ENCODE measurements at places on chromosomes 5 and 9.

- no peak for DNase-seq
Measured at GRCh38 chr5:132065951-132066701, 5.7 kb downstream of the IL3 start.

DNA sequence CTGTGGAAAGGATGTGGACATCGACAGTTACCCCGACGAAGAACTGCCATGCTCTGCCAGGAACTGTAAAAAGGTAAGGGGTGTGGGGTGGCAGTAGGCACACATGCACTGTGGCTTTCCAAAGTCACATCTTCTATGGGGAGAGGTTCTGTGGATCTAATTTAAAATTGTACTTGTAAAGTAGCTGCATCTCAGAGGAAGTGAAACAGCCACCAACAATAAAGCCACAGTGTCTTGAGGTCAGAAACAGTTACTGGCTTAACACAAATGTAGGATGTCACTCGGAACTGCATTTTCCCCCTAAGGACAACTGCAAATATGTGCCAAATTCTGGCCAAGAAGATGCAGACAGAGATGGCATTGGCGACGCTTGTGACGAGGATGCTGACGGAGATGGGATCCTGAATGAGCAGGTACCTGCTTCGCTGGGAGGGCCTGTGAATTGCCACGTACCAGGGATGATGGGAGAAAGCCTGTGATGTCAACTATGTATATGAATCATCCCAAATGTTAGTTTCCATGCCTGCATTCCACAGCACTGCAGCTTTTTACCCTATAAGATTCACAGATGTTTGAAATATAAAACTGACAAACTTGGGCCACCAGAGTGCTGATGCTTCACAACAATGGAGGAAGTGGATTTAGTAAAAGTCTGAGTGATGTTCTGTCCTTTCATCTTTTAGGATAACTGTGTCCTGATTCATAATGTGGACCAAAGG is 35.3 kb downstream of the THBS4 start:
- DNase-seq: no peak

DNA sequence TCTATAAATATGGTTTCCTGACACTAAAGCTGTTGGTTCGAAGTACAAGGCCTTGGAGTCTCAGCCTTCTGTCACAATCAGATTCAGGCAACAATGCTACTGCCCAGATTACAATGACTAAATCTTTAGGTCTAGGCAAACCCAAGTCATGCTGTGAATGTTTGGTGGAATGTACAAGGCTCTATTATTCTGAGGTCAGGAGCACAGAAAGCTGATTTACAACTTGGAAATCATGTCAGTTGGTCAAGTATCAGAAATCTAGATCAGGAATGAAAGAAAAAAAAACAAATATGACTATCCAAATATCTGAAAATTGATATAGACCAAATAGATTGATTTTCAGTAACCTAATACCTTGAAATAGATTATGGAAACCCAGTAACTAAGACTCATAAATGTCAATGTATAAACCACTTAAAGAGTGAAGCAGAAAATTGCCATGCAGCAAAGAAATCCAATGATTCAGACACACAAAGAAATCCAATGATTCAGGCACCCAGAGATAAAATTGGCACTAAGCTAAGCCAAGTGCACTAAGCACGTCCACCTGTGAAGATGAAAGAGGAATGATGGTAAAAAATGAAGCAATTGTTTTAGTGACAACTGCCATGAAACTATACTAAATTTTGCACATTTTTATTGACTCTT is 588.0 kb upstream of the TUSC1 start:
- no peak for DNase-seq

GRCh38 chr9:104972242-104972866 is 44.4 kb upstream of the ABCA1 start:
- DNase-seq: no peak

GRCh38 chr9:16191691-16192402 is 639.0 kb downstream of the CCDC171 start:
- no peak for DNase-seq

- no peak for DNase-seq
Measured at GRCh38 chr5:170513856-170514525, 10.2 kb downstream of the KCNIP1 start.

- DNase-seq: no peak
Measured at GRCh38 chr9:133862585-133863256, 124.6 kb upstream of the SARDH start.

- DNase-seq: no peak
Measured at GRCh38 chr9:78011049-78011448, 20.6 kb downstream of the GNAQ start.

- no peak for DNase-seq
Measured at GRCh38 chr5:17918373-17919104, 284.3 kb downstream of the TAF11L14 start.

- no peak for DNase-seq
Measured at GRCh38 chr9:109517901-109518377, 19.8 kb upstream of the PTPN3 start.

- peak; percentile 14 for DNase-seq
Measured at GRCh38 chr5:82312373-82312856, 34.3 kb upstream of the RPS23 start.

DNA sequence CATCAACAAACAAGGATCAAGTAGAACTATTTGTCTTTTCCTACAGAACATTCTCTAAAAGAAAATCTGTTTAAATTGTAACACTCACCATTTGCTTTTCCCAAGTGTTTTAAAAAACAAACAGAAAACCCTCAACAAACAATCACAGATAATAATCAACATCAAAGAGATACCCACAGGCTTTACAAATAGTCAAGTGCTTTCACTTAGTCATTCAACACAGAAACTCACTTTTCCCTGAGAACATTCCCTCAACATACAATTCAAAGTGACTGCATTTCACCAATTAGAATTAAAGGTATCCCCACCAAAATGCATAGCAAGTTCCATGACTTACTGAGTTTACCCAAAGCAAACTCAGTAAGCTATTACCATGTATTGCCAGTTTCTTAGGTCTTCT is 144.9 kb downstream of the NR2F1-AS1 start:
- DNase-seq: no peak

DNA sequence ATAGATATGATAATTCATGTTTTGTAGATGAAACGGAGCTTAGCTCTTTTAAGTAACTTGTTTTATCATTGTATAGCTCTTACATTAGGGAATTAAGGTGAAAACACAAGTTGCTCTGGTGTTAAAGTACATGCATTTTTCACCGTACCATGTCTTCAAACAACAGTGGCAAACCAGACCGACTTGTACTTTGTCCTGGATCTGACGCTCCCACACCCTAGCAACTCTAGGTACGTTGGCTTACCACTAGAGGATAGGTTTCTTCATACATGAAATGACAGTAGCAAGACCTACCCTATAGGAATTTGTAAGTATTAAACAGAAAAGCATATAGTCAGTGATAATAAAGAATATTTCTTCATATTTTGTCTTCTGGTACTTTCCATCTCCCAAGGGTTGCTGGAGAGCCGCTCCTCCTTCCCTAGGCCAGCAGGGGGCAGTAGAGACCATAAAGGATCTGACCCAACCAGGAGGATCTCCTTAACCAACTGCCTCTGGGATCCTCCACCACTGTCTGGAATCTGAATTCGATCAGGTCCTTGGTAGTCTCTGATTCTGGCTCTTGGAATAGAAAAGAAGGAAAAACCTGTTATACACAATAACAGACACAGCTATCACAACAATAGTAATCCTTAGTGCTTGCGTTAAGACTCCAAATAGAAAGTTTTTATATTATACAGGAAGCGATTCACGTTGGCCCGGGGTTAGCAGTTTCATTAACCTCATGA is 136.7 kb downstream of the CAVIN4 start:
- DNase-seq: no peak

DNA sequence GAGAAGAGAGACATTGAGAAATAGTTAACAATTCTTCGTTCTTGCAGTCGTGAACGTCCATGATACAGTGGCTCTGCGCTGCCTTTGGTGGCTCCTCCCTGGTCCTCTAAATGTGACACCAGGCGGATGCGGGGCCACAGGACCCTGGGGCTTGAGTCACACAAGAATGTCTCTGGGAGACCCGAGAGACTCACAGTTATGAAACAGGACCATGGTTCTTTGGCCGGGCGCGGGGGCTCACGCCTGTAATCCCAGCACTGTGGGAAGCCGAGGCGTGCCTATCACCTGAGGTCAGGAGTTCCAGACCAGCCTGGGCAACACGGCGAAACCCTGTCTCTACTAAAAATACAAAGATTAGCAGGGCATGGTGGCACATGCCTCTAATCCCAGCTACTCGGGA is 767 bp upstream of the ZDHHC11 start:
- no peak for DNase-seq

GRCh38 chr5:143887903-143888665 is 76.1 kb downstream of the HMHB1 start:
- no peak for DNase-seq

DNA sequence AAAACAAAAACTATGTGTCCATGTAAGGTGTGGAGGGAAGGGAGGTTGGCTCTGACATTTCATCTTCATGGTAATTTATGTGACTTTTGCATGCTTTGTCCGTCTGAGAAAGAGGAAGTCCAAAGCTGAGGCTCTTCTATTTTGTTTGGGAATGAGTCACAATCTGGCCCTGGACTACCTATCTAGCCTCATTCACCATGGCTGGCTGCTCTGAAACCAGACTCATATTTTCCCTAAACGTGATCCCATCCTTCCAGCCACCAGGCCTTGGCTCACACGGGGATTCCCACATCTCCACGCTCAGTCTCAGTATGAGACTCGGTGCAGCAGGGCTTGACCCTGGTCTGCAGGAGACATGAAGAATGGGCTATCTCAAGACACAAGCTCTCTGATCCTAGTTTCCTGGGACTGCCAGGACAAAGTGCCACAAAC is 672.8 kb downstream of the ACTL7B start:
- DNase-seq: no peak

DNA sequence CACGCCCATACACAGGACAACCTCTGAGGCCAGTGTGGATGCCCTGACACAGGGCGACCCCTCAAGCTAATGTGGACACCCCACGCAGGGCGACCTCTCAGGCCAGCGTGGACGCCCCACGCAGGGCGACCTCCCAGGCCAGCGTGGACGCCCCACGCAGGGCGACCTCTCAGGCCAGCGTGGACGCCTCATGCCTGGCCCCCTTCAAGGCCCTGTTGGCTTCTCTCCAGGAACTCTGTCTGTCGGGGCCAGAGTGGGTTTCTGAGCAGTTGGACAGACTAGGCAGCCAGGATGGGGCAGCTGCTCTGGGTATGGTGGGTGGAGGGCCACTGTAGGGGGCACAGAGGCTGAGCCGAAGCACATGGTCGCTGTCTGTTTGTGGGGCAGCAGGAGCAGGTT is 47.4 kb downstream of the LMX1B start:
- no peak for DNase-seq

GRCh38 chr5:163585206-163585605 is 79.8 kb downstream of the MAT2B start:
- no peak for DNase-seq

GRCh38 chr9:94937214-94937903 is 210.9 kb downstream of the AOPEP start:
- no peak for DNase-seq

DNA sequence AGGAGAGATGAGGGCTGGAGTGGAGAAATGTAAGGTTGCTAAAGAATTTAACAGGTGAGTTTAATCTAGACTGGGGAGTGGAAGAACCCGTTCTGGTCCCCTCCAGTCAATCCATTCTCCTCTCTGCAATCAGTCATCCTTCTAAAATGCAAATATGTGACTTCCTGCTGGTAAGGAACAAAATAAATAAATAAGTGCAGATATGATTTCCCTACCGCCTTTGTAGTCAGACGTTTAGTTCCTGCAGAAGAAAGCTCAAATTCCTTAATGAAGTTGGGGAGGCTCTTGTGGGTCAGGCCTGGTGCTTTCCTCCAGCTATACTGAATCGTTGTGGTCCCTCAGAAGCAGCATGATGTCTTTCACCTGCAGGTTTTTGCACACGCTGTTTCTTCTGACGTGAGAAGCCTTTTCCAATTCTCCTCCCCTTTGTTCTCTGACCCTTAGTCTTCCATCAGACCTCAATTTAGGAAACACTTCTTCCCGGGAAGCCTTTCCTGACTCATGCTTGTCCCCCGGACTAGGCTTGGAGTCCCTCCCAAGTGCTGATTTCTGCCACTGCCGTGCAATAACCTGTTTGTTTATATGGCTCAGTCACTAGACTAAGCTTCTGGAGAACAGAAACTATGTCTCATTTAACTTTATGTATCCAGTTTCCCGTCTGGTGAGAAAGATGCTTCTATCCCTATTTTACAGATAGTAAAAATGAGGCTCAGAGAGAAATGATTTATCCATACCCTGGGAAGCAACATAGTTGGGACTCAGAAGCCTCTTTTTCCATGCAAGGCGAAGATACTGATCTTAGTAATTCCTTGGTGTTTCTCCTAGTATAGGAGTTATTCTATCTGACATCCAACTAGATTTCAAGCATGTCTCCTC is 1.3 kb downstream of the ATP6V1G1 start:
- no peak for DNase-seq

DNA sequence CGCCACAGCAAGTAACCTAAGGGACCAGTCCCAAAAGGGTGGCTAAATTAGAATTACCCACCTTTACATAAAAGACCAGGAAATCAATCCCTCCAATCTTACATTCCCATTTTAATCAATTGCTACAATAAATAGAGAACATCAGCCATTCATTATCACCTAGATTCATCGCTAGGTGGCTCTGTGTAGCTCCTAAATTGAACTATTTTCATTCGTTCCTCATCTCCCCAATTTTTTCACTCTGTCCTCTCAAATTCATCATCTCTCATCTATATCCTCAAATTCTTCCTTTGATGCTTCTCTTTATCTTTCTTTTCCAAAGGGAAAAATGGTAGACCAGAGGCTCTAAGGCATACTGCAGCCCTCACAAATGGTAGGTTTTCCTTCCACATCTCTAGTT is 108.2 kb upstream of the TNC start:
- no peak for DNase-seq

DNA sequence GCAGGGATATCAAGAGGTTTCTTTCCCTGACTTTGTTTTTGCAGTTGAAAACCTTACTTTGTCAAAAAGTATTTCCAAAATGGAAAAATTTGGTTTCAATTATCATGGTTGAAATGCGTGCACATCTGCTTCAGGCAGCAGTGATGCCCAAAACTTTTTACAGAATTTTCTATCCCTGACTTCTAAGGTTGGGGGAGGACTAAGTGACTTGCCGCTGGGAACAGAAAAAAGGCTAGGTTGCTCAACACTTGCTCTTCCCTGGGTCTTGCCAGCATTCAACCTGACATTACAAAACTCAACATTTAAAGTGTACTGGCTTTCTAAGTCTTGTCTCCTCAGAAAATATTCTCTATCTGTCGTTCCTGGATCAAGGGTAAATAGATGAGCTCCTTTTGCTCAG is 4.7 kb downstream of the KLHL3 start:
- DNase-seq: no peak

DNA sequence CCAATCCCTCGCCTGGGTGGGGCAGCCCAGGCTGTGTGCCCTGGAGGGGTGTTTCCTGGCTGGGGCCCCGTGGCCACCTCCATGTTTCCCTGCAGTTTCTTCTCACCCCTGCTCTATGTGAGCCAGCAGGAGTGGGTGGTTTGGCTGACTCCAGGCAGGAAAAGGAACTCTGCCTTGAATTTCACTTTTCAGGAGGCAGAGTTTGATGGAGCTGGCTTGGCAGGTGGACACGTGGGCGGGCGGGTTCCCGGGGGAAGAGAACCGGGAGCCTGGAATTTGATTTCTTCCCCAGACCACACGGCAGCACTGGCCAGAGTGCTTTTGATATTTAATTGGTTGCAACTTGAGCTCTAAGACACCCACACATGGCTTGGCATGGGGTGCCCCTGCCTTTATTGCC is 119.8 kb upstream of the PANK3 start:
- DNase-seq: no peak
